ENCODE measurements at places on chromosomes 7 and 10.

GRCh38 chr10:24568042-24568441, 155.6 kb downstream of the ARHGAP21 start:
- DNase-seq, result no peak

DNA sequence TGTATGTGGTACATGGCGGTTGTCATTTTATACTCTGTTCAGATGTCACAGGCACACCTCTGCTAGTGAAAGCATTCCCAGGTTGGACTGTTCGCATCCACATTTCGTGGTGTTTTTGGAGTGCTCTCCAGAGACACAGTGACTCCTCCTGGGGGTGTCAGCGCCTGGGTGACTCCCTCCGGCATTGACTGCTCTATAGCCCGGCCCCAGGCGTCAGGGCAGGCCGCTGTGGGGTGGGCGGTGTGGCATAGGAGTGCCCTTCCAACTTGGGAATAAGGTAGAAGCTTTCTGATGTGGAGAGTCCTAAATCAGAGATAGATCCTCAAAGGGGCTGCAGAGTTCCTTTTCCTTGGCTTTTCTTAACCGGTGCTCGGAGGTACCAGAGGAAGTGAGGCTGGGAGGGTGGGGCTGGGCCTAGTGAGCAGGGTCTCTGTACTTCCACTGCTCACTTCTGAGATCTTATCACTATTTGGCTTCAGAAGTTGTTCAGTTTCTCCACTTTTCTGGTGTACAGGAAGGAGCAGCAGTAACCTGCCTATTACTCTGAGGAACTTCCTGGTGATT, 32.3 kb downstream of the CCNY start:
- no peak for DNase-seq

DNA sequence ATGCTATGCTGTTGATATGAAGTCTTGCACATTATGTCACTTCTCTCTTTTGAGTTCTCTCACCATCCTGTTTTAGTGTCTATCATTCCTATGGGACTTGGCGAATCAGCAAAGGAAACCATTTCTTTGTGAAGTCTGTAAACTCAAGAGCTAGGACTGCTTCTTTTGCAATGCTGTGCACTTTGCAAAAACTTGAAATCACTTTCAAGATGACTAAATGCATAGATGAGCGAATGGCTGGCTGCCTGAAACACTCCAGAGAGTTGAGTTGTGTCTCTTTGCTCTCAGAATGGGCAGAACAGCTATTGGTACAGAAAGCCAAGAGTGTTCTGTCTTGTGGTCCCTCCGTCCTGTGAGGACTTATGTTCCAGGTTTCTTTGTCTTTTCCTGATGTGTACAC, 18.3 kb upstream of the ELMO1 start:
- DNase-seq, result no peak

GRCh38 chr7:132321387-132321786, 254.9 kb downstream of the PLXNA4 start:
- DNase-seq, result no peak

GRCh38 chr10:131638880-131639278, 261.9 kb upstream of the PPP2R2D start:
- DNase-seq, result no peak

DNA sequence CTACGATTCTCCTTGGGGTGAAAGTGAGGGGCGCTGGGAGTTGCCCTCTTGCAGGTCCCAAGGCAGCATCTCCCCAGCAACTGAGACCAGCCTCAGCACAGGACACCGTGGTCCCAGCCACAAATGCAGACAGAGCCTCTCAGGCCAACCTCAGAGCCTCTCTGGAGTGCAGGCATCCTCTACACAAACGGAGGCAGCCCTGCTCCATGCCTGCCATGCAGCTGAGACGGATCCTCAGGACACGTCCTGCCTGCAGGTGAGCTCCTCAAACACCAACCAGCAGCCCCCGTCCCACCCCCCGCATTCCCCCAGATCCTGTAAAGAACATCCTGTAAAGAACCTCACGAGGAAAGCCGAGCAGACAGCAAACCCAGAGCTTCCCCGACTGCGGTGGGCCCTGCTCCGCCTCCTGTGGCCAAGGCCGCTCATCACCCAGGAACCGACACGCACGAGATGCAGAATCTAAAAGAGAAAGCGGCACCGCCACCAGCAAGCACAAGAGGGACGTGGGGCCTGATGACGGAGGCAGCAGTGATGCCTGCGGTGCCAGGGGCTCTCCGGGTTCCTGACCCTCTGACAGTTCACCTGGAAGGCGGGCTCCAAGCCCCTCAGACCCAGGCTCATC, 186.9 kb downstream of the PTPRN2 start:
- DNase-seq, result no peak
